Activated T-helper 1 cell treated with Interleukin-2 at 50 U/mL for 16 hours (primary cell): ENCODE measurements at places on chromosomes 12 and 14.

- DNase-seq = no peak
These were observed 50.0 kb downstream of the SOX5 start for GRCh38 chr12:23899434-23899833.

DNA sequence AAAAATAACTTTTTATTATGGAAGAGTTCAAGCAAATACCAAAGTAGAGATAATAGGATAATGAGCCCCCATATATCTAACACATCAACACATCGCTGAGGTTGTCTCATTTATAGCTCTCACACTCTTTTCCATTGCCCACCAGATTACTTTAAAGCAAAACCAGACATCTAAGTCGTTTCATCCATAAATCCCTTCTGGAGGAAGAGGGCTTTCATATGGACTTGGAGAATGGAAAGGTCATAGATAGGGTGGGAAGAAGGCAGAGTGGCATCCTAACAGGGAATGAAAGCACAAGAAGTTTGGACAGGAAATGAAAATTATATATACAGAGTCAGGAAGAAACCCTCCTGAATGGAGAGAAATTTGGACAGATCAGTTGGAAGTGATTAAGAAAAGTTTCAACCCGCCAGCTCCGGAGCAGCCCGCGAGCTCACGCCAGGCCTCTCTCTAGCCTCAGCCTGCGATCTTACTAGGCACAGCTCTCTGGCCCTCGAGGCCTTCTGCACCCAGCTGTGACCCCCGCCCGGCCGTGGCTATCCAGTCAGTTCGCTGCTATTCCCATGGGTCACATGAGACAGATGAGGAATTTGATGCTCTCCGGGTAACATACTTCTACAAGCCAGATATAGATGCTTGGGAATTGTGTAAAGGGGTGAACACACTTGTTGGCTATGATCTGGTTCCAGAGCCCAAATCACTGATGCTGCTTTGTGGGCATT lies 48.4 kb upstream of the NID2 start:
- no peak for DNase-seq

- no peak for DNase-seq
These were observed 46.0 kb upstream of the BMP4 start for GRCh38 chr14:54002653-54003052.

- DNase-seq = no peak
These were observed 7.2 kb downstream of the HSP90AA1 start for GRCh38 chr14:102079700-102079979.

DNA sequence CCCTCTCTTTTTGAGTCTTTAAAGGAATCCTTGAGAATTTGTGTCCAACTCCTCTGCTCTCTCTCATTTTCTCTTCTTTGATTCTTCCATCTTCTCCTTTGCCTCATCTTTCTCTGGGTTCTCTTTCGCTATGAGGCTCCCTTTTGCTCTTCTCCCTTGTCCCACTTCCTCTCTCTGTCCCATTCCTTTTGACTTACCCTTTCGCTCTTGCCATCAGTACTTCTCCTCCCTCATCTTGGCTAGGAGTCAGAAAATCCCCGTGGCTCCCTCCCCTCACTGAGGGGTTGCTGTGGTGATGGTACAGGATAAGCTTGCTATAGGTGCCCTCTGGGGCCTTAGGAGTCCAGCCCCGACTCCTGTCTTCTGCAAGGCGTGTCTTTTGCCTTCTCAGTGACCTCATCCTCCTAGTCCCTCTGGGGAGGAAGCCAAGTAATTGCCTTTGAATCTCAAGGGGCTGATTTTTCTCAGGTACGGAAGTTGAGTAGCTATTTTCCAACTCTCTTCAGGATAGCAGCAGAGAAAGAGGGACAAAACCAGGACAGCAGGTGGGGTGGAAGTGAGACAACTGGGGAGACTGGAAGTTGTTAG lies 6.4 kb downstream of the PDE1B start:
- no peak for DNase-seq

DNA sequence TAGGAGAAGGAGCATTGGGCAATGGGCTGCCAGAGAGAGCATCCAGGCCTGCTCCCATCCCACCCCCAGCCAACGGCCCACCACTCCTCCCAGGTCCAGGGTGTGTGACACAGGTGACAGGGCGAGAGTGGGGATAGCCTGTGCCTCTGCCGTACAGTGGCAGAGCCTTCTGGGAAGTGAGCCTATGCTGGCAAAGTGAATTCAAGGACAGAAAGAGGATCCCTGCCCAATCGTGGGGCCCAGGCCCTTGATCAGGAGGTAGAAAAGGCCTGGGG lies 553 bp upstream of the KRT79 start:
- DNase-seq = no peak

GRCh38 chr14:99513946-99514551 lies 32.8 kb downstream of the CCNK start:
- no peak for DNase-seq

GRCh38 chr12:6667559-6668210 lies 4.8 kb upstream of the ING4 start:
- DNase-seq = no peak
